ENCODE measurements at places on chromosomes 5 and 9.

GRCh38 chr5:23013395-23013998 is 160.4 kb upstream of the CDH12 start:
- no peak for DNase-seq

DNA sequence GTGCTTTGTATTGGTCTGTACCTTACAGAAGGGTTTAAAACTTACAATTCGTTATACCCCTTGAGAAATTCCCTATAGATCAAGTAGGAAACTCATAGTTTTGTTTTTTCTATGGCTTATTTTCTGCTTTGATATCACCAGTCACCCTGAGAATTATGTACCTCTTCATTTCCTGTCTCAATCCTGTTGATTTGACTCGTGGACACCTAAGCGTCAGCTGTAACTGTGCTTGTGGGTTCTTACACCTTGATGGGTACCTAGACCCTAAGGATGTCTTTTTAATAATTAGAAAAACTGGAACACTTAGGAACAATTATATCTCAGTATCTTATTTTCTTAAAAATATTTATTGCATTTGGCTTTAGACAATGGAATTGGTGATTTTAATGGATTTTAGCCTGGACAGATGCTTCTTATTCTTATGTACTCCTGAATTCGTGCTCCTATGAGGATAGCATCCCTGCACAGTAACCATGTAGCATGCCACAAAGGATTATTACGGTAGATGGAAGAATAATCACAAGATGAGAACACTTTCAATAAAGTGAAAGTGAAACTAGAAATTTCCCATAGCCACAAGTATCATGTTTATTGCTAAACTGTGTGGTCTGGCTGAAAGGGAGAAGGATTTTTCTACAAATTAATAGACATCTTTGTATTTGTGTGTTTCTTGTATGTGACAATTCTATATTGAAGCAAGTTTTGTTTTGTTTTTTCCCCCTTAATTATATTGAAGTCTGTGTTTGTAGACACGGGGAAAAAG is 1920.3 kb upstream of the WWC1 start:
- no peak for DNase-seq

DNA sequence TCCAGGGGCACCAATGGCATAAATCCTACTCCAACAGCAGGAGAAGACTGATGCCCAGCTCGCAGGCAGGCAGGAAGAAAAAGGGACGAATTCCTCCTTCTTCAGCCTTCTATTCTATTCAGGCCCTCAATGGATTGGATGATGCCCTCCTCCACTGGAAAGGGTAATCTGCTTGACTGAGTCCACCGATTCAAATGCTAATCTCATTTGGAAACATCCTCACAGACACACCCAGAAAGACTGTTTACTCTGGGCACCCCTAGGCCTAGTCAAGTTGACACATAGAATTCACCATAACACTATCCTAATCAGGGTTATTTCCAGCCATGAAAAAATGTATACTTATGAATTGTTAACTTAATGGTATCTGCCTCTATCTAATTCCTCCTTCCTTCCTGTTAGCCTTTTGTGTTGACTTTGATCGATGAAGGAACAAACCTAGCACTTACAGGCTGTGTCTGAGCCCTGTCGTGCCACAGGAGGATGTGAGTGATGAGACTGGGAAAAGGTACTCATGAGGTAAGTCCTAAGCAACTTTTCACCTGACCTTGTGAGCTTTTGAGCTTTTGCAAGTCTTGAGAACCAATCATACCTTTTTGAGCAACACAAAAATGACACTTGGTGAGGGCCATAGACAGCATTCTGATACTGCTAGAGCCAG is 36.5 kb downstream of the FOXD1 start:
- DNase-seq, result no peak

- DNase-seq, result no peak
Measured at GRCh38 chr9:111037356-111037707, 938 bp downstream of the LPAR1 start.

- DNase-seq, result no peak
Measured at GRCh38 chr5:149413477-149414210, 34.6 kb upstream of the IL17B start.

DNA sequence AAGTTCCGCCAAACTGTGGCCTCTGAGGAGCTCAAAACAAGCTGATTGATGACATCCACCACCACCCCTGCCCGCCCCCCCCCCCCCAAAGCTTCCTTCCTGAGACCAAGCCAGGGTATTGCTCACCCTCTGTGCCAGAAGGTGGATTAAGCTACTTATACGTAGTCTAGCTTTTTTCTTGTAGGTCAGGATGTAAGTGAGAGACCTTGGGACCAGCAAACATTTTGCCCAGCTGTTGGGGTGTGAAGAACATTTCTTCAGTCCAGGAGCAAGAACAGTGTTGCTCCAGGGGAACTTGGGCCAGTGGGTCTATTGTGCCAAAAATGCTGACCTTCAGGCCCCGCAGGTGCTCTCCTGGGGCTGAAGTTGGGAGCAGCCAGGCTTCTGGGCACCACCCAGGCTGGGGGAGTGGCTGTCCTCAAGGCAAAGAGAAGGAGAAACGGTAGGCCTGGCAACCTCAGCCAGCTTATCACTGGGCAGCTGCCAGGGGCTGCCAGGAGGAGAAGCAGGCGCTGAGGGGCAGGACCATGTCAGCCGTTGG is 18.0 kb downstream of the NEURL1B start:
- DNase-seq, result no peak

- DNase-seq, result no peak
Measured at GRCh38 chr9:92948632-92949031, 1.3 kb downstream of the FGD3 start.

- no peak for DNase-seq
Measured at GRCh38 chr9:14131356-14132088, 182.4 kb downstream of the NFIB start.

DNA sequence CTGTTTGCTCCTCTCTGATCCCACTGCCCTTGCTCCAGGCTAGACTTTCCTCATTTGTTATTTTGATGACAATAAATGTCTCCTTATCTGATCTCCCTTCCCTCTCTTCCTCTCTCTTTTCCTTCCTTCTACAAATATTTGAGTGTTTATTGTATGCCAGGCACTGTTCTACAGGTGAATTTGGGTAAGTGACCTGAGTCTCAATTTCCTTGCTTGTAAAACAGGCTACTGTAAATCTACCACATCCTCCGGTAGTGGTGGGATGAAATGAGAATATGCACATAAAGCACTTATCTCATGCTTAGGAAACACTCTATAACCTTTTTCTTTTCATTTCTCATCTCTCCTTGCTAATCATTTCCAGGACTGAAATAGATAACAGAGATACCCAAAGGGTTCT is 86.4 kb downstream of the HMHB1 start:
- no peak for DNase-seq

DNA sequence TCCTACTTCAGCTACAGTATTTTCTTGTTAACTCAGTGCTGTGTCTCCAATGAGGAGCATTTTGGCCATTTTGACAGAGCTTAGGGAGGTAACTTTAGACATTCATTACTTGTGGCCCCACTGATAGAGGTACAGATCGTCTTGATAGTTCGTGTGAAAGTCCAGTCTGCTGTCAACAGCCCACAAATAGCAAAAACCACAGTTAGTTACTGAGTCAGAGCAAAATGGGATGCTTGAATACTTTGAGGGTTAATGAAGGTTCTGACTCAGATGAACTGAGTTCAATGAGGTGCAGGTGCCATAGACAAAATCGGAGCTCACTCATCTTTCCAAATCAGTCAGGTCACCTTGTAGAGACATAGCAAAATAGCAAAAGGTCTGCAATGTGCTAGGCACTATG is 163.1 kb upstream of the TLE4 start:
- DNase-seq, result no peak

DNA sequence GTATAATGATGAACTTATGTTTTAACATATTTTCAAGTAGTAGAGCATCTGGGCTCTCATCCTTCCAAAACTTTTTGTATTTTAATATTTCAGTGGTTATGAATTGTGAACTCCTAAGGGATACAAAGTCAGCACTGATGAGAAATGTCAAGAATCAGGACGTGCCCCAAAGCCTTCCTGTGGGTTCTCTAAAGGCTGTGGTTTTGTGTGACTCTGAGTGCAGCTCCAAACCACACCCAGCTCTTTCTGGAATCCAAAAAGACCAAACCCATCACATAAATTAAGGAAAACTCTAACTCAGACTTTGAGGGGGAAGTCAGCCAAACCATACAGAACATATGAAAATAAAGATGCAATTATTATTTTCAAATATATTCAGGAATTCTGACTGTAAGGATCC is 40.8 kb upstream of the SMU1 start:
- DNase-seq, result no peak

DNA sequence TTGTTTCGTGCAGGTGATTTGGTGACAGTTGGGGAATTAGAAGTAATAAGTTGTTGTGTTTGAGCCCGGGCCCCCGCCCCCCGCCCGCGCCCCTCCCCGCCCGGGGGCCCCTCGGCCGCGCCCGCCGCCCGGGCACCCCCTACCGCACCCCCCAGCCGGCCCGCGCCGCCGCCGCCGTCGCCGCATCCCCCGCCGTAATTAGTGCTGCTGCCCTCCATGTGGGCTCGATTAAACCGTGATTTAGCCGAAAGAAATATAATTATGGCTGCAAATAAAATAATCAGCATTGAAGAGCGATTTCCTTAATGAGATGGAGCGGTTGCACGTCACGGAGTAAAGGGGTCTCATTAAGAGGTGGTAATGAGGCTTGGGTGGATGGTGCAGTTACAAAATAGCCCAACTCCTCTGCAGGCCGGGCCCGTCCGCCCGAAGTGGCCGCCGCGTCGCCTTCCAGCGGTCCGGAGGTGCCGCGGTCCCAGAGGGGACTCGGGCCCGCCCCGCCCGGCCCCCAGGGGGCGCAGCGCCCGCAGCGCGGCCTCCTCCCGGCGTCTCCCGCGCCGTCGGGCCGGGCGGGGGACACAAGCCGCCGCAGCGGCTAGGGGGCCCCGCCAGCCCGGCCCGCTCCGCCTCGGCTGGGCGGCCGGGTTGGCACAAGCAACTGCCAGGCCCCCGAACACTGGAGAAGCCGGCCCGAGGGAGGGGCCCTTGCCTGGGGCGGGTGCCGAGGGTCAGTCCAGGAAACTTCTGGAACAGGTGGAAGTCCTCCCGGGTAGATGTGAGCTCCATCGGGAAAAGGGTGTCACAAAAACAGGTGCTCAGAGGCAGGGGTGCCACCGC is 6.9 kb upstream of the OTP start:
- DNase-seq, result peak; percentile 85

DNA sequence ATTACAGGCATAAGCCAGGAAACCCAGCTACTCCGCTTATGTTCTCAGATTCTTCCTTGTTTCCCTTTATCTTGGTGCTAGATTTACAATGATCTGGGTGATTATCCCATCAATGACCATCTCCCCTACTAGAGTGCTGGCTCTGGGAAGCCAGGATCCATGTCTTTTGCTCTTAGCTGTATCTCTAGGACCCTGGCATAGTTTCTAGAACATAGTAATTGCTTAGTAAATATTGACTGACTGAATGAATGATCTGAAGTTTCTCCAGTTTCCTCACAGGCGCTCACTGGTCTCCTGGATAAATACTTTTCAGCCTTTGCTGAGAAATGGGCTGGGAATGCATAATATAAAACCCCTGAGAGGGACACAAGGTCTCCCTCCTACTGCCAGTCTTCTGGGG is 60.0 kb upstream of the KLF9 start:
- no peak for DNase-seq

DNA sequence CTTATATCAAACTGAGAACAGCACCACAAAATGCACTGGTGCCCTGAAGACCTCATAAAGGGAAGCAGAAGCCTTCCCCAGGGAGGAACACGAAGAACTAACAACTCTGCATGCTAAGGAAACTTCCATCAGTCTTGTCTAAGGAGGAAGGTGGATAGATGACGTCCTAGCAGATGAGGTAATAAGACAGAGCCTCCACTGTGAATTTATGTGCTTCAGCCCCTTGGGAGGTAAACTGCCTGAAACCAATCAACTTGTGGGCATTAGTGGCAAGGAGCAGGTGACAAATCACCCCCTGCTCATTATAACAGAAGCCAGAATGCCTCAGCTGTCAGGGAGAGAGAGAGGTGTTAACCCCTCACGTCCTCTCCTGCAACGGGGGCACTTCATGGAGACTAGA is 48.9 kb upstream of the SPIN1 start:
- DNase-seq, result no peak

DNA sequence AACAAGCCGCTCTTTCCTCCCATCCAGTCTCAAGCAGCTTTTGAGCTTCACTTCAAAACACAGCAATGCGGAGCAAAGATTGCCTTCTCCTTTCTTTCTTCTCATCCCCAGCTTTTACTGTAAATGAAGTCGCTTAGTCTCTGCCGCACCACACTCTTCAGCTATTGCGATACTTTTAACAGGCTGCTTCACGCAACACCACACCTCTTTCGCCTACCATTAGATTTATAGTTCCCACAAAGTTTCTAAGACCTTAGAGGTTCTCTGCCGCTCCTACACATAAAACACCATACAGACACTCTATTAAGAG is 711 bp downstream of the PGGT1B start:
- no peak for DNase-seq

GRCh38 chr5:159559337-159559736 is 229.1 kb upstream of the IL12B start:
- DNase-seq, result no peak

DNA sequence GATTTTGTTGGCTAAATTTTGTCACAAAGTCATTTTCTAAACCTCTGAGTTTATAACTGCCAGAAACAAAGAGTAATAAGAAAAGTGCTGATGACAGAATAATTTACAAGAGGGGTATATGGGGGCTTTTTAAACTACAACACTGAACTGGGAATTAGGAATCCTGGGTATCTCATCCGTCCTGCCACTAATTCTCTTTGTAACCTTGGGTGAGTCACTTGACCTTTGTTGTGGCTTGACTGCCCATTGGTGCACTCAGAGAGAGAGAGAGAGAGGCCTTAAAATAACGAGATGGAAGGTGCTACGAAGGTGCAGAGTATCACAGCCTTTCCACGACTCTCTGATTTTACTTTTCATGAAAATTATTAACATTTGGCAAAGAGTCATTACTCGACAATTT is 130.3 kb upstream of the CNTLN start:
- no peak for DNase-seq

DNA sequence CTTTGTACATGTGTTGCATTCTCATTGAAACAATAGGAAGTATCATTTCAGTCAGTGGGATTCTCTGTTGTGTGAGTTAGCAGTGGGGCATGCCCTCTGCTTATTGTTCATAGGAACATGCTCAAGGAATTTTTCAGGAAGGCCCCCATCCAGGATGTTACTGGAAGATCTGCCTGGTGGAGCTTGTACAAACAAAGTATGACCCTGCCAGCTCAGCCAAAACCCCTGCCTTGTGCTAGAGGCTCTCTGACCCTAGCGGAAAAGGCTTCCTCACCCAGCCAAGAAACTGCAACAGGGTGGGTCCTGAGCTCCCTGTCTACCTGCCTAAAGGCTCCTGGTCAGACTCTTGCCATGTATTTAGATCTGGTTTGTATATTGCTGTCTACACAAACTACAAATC is 43.2 kb downstream of the MRRF start:
- no peak for DNase-seq

- DNase-seq, result no peak
Measured at GRCh38 chr9:134318481-134318891, 7.8 kb upstream of the RXRA start.

Data from GM10248 (cell line).